ENCODE measurements at places on chromosomes 4 and X.
A peak's percentile ranks its signal among the peaks of the same experiment; 100 is the strongest.

DNA sequence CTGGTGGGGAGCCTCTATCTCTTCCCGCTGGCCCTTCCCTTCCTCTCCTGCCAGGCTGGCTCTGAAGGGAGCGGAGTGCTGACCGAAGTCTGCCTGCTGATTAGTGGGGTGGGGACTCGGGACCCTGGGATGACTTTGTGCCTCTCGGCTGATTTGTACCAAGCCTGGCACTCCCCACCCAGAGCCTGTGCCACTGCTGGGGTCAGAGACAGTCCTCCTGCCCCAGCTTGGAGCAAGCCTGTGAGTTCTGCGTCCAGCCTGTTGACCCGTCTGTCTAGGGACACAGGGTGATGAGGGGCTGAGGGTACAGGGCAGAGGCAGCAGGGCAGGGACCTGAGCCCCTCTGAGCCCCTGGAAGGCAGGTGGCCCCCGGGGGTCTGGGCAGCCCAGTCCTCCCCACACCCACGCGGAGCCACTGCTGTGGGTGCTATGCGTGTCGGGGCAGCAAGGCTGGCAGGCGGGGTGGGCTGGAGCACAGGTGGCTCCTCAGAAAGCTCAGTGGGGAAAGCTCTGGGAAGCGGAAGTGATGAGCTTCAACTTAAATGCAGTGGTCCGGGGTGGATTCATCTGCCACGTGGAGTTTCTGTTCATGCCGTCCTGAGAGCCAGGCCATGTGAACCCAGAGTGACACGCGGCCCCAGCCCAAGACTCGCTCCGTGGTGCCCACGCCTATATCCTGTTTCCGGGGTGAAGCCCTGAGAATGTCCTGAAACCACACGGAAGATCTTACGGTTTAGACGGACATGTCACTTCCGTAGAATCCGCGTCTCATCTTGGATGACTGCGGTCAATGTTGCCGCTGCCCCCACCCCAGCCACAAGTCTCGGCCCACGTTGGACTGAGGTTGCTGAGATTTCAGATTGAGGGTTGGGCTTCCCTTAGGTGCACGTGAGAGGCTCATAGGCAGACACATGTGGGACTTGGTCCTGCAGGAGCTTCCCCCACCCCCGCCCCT, 21.1 kb upstream of the UVSSA start:
- DNase-seq: no peak

DNA sequence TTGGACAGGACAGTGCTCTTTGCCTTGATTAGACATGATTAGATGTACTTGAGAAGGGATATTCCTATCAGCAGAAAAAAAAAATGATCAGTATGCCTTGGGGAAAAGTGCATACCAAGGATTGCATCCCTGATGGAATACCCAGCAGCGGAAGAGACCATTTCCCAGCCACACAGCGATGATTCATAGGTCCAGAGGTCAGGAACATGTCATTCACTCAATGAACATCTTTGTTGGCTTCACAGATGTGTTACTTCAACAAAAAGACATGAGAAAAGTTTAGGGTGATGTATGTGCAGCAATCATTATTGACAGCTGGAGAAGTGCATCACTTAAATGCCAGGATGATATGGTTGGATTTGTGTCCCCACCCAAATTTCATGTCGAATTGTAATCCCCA, 293.5 kb downstream of the ZNF674 start:
- no peak for DNase-seq

DNA sequence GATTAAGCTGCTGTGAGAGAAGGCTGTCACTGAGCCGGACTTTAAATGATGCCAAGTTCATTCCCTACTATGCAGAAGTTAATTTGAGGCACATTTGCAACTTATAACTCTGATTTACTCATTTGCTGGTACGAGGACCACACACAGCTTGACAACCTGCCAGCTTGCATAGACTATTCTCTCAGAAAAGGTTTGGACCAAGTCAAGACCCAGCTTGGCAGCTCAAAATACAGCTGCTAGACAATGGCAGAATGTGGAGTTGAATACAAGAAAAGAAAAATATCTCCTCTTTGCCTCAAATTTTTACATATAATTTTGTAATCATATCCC, 338.9 kb downstream of the DHX15 start:
- DNase-seq: no peak

GRCh38 chr4:126756050-126756829, 876.5 kb upstream of the INTU start:
- no peak for DNase-seq

GRCh38 chr4:42018451-42018850, 28.1 kb downstream of the SLC30A9 start:
- DNase-seq: no peak

DNA sequence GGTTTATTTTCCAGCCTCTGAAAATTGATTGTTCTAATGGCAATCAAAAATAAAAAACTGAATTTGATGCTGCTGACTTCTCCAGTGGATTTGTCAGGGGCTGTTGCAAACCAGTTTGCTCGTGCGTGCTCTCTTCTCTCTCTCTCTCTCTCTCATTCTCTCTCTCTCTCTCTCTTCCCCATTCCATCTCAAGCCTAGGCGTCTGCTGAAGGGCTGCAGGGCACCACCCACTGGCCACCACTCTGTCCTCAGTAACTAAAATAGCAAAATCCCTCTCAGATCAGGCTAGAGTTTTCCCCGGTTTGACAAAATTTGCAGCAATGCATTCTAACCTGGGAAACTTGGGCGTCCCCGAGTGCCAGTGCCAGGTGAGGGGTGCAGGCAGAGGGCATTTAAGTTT, 19.4 kb downstream of the NKX6-1 start:
- no peak for DNase-seq

DNA sequence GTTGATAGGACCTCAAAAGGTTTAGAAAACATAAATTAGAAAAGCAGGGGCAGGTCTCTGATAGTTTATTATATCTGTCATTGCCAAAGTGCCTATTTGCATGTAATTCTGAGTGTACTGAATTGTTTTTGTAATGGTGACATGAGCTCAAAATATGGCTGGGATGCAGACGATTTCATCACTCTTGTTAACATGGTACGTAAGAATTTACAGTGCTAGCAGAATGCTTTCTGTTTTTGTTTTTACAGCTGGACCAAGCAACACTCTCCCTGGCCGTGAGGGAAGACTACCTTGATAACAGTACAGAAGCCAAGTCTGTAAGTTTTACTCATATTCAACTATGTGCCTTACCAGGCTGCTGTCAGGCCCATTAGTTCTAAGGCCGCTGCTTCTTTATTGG, 58.1 kb downstream of the PHEX start:
- DNase-seq: no peak

DNA sequence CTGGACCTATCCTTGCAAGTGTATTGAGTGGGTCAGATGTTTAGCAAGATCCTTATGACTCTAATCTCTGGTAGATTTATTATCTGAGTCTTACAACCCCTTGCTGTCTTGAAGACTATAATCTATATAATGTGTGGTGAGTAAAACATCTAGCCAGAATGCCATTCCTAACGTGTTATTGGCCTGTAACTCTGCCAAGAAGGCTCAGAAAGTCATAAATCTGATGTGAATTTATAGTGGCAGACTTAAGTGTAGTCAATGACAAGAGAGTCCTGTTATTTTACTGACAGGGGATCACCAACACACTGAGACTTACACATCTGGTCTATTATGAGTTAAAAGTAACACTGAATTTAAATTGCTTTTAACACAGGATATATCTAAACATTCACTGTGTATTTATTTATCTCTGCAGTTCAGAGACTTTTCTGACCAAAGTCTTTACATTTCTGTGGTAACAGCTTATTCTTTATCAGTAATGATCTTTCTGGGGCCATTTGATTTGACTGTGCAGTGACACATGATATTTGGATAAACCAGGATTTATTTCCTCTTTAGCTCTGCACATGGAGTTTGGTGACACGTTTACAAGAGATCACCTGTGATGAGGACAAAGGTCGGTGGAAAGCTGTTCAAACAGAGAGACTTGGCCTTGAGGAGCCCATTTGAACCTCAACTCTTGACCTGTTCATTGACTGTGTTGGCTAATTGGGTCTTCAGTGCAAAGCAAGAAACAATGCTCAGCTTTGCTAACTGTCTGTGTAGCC, 415.8 kb downstream of the STIM2 start:
- DNase-seq: no peak

- DNase-seq: no peak
Observed at GRCh38 chrX:67574696-67575095, 30.9 kb downstream of the AR start.

GRCh38 chrX:9611436-9612145, 146.7 kb downstream of the TBL1X start:
- peak; percentile 24 for DNase-seq

DNA sequence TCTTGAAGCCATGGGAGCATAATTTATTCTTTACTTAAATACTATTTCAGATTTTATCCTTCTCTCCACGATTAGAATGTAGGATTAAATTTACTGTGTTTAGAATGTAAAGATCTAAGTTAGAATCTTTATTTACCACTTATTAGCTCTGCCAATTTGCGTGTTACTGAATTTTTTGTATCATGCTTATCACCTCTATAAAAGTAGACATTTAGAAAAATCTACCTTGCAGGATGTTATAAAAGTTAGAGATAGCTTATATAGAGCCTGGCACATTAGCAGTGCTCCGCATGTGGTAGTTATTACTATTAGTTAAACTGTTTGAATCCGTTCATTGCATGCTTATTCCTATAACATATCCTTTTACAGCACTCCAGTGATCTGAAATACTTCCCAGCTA, 97.9 kb downstream of the BANK1 start:
- DNase-seq: no peak

DNA sequence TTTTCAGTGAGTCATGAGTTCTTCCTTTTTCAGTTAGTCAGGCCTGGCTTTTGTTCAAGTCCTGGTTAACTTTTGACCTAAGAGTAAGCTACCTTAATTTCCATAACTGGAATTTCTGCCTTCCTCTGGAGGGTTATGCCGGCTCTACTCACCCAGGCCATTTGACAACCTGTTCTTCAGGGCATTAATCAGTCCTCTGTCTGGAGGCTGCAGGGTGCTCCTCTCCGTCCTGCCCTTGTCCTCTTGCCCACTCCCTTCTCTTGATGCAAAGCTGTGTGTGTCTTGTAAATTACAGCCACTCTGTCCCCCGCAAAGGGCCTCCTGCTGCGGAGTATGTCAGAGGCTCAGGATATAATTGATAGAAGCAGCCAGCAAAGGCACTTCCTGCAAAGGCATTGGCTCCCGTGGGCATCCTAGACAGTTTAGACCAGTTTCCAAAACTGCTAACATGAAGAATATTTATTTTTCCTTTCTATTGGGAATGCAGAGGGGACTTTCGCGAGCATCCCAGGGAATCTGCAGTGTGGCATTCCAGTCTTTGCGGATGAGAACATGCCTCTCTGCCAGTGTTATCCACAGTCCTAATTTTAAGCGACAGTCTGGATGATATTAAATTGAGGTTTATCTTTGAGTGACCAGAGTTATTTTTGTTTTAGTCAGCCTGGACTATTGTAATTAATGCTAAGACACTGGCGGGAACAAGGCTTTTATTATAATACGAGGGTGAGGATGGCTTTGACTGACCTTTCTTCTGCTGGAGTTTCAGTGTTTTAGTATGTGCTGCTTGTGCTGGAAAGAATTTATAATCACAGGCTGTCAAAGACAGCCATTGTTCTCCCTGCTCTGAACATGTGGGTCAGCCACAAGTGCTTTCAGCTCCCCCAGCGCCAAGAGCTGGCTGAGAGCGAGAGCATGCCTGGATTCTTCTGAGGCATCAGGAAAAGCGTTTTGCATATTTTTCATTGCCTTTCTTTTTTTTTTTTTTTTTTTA, 74.2 kb downstream of the LIMCH1 start:
- no peak for DNase-seq

GRCh38 chr4:183532821-183533220, 28.0 kb downstream of the ING2 start:
- no peak for DNase-seq

DNA sequence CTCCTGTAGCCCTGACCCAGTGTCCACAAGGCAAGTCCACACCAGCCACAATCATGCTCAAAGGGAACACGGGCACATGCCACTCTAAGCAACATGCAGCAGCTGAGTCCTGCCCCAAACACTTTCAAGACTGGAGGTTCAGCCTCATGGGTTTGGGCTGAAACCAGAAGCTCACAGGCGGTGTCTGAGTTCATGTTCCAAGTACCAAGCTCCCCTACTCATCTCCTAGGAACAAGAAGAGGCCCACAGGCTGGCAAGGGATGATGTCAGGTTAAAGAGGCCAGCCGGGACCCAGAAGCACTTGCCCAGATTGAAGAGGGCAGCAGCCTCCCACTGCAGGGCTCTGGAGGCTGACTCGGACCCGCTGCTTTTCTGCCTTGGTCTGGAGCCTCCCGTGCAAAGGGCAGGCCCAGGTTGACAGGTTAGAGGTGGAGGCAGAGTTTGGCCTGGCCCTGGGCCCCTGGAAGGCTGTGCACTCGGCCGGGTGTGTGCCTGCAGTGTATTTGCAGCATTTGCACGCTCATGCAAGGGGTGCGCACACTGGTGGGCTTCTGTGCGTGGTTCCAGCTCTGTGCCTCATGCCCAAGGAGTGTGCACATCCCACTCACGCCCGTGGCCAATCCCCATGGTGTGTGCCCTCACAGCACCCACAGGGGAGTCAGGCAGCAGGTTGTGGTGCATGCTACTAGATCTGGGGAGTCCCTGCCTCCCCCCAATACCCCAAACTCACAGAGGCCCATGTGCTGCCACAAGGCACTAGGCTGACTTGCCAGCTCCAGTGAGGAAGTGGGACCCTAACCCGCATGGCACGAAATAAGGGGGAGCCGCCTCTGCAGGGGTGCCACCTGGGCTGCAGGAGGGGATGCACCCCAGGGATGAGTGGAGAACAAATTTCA, 2.4 kb downstream of the HMX1 start:
- DNase-seq: no peak

- DNase-seq: no peak
Observed at GRCh38 chrX:22300130-22300529, 27.4 kb downstream of the CBLL2 start.

DNA sequence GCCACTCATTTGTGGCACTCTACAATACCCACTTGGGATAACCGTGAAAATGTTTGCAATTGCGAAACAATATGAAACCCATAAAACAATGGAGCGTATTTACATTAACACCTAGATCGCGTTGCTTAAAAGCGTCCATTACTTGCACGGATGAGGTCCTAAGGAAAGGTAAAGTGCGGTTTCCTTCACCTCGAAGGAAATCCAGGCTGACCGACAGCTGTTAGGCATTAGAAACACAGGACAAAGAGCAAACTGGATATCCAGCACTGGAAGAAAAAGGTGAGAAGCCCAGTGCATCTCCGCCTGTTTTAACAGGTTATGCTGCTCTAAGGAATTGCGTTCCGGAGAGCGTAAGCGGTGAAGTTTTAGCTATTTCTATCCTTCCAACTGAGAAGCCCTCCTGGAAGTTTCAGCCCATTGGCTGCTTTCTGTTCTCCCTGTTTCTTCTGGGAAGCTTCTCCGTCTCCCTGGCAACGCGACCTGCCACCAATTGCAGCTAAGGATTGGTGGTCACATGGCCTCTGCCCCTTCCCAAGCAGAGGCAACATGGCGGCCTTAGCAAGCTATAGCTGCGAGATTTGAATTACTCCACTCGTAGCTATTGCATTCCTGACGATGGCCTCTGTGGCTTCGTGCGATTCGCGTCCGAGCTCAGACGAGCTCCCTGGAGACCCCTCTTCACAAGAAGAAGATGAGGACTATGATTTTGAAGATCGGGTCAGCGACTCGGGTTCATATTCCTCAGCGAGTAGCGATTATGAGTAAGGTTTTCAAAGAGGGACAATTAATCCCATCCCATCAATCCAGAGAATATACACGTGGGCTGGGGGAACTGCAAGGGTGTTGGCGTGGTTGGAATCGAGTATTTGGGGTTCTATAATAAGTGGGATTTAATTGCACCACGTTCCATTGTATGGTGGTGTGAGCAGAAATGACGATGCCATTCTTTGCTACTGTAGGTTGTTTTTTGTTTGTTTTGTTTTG, at the start of gene INTU:
Gene INTU (plus strand): TSS at position 538 of the 984 bp plus-strand sequence. CDS start 78 bp downstream, at position 616.
- no peak for DNase-seq
